ENCODE measurements at places on chromosomes 11 and 22.

DNA sequence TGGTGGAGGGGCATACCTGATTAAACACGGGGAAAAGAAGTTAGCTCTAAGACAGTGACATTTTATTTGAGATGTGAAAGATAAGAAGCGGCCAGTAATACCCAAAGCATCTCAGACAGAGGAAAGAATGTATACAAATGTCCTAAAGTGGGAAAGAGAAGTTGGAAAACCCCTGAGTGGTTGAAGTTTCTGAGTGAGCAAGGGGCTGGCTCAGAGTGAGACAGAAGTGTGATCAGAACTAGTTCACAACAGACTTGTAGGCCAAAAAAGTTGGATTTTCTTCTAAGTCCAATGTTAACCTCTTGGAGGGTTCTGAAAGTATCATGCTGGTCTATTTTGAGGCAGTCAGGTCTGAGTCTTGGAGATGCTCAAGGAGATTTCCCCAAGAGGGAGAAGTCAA, 608.7 kb downstream of the SOX6 start:
- no peak for DNase-seq

DNA sequence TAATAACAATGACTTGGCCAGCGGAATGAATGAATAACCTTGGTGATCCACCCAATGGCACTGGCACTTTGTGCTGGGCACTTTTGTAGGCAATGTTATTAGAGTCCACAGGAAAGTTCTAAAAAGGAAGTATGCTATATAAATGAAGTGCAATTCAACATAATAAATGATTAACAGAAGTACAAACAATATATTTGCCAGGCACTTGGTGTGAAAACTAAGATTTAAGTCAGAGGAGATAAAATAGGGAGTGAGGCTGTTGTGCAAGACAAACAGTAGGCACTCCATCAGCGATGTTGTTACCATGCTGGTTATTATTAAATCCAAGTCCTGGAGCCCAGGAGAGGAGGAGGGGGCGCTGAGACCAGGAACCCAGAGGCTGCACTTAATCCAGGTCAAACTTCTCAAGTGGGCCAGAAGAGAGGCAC, 173.8 kb downstream of the LARGE1 start:
- no peak for DNase-seq

DNA sequence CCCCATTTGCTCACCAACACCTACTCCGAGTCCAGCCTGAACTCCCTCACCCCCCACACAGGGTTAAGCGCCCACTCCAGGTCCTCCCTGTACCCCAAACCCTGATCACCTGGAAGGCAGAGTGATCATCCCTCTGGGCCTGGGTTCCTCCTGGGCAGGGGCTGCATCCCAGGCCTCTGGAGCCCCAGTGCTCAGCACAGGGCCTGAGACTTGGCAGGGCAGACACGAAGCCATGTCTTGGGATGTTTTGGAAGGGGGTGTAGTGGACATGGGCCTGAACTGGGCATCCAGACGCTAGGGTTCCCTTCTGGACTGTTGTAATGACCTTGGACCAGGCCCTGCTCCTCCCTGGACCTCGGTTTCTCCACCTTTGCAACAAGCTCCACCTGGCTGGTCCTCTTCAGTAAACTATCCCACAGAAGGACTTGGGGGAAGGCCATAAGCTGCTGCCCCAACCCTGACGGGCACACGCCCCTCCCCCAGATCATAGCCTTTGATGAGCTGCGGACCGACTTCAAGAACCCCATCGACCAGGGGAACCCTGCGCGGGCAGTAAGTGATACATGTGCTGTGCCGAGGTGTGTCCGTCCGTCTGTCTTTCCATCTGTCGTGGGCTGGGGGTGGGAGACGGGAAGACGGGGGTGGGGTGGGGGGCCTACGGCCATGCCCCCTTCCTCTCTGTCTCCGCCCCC, 3.9 kb downstream of the CNIH2 start:
- DNase-seq: no peak

GRCh38 chr11:81942646-81943045, 791.0 kb downstream of the FAM181B start:
- no peak for DNase-seq

DNA sequence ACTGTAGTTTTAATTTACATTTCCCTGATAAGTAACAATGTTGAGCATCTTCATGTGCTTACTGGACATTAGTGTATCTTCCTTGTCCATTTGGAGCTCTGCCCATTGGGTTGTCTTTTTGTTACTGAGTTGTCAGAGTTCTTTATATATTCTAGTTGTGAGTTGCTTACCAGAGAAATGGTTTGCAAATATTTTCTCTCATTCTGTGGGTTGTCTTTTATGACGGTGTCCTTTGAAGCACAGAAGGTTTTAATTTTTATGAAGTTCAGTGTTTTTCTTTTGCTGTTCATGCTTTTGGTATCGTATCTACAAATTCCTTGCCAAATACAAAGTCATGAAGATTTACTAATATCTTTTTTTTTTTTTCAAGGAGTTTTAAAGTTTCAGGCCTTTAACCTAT, 42.4 kb downstream of the ZBTB44 start:
- no peak for DNase-seq

GRCh38 chr22:35631597-35631996, 14.5 kb upstream of the MB start:
- no peak for DNase-seq

DNA sequence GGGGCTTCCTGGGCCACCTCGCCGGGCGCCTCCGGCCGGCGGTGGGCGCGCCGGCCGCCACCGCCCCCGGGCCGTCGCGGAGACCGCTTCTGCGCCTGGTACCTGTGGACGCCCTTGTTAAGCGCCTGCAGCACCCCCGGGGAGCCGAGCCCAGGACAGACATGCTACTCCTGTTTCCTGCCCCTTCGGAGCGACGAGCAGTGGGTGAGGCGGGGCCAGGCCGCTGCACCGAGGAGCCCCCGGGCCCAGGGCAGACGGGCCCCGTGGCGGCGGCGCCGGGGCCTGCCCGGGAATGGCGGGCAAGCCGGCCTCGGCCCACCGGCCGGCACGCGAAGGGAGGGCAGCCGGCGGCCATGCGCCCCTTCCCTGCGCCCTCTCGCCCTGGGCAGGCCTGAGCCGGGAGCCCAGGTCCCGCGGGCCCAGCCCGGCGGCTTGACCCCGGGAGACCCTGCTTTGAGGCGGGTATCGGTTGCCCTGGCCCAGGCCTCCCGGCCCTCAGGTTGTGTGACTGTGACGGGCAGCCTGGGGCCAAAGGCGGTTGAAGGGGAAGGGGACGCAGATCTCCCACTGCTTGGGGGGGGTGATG, 789 bp upstream of the KDM2A start:
- peak; percentile 48 for DNase-seq

GRCh38 chr11:113881856-113882255, 6.5 kb upstream of the USP28 start:
- DNase-seq: no peak

- DNase-seq: no peak
These were observed 222.1 kb downstream of the LRRC4C start for GRCh38 chr11:41237382-41237781.
